ENCODE measurements at places on chromosomes 11 and 22. TPM values are rescaled to one million over a fixed set of nuclear protein-coding genes. Genes with fewer than 3 reads are reported as not detected.

DNA sequence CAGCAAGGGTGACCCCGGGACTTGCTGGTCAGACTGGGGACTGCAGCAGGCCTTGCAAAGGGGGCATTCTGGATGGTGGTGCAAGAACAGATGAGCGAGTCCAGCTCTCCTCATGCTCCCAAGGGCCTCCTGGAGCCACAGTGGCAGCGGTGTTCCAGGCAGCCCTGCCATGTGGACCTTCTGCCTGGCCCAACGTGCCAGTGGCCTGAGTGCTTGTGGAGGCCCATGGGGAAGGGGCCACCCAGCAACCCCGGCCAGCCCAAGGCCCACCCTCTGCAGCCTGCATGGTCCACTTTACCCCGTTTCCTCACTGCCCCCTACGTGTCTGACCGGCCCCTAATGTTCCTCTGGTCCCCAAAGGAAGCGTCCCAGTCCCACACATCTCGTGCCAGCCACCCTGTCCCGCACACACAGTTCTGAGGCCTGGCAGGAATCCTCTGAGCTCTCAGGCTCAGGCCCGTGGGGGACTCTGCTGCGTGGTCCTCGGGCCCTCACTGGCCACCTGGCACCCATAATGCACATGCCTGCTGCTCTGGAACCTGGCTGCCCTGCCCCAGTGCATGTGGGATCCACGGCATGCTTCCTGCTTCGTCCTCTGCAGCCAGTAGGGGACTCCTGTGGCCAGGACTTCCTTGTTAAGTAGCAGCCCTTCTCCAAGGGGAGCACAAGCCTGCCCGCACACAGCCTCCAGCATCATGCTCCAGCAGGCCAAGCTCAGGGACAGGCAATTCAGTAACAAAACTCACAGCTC lies 85.5 kb downstream of the DGCR2 start:
- DNase-seq, result no peak

DNA sequence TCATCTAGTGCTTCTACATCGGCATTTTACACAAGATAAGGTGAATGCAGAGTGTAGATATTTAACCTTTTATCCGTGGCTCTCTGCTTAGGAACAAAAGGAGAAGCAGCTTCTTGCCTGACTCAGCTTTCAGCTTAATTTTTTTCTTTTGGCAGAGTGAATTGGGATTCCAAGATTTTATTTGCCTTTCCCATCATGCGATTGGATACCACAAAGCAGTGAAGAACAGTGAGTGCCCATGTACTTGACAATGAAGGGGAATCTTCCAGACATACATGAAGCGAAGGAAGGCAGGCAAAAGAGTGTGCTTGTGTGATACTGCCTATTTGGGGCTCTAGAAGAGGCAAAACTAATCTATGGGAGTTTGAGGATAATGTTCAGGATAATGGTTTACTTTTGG lies 17.0 kb upstream of the CHKA start:
- no peak for DNase-seq

DNA sequence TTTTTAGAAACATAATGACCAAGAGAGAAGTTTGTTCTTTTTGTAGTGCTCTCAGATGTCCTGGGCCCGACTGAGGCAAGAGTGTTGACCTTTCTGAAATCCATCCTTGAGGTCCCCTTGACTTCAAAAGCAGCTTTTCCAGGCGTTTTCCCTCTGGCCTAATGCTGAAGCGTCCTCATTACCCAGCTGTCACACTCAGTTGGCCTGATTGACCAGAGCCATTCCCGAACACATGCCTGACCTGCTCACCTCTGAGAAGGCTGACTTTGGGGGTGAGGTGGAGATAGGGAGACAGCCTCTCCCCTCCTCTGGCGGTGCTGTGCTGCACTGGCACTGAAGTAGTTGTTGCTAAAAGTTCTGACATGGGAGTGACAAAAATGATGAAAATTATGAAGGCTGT lies 66.9 kb downstream of the ALX4 start:
- no peak for DNase-seq

- DNase-seq, result peak; percentile 81
These were observed 8.3 kb downstream of the LGR4 start for GRCh38 chr11:27464289-27464696.

GRCh38 chr22:39943337-39943736 lies 16.9 kb upstream of the TMA7B start:
- no peak for DNase-seq

Gene MS4A1
- total RNA-seq, result not detected
